ENCODE measurements at places on chromosomes 12 and 14.

- DNase-seq = no peak
These were observed 479 bp downstream of the KDM5A start for GRCh38 chr12:388541-389141.

- DNase-seq = no peak
These were observed 170.1 kb upstream of the FKBP4 start for GRCh38 chr12:2624543-2625288.

DNA sequence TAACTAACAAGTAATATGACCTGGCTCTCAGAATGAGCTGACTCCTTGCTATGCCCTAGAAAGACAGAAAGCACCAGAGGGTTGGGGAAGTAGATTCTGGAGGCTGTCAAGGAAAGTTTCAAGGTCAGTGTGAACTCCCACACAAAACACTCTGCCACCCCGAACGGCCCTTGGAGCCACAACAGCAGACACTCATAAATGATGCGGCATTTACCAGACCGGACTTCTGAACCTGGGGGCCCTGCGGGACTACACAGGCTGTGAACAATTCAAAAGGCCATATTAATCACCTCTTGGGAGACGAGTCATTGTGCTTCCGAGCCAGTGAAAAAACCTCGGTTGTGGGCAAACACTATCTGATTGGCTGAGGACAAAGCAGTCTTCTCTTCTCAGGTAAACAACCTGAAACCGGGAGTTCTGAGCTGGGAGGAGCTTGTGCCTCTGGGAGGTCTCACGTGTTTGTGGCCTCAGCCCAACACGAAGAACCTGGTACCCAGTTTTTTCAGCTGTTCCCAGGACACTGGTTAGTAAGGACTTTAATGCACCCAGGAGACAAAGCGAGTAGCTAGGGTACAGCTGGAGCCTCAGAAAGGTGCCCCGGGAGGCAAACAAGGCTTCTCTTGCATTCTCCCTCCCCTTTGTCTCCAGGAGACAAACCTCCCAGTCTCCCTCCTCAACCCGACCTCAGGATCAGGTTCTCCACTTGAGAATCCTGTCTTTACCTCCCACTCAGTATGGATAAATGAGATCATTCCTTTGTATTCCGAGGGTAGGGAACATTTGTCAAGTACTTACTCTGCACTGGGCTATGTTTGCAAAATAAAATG is 35.3 kb downstream of the VWF start:
- DNase-seq = no peak

GRCh38 chr12:123139926-123140675 is 10.8 kb downstream of the PITPNM2 start:
- DNase-seq = no peak

- DNase-seq = no peak
These were observed 6.1 kb upstream of the ANO6 start for GRCh38 chr12:45209784-45210183.

GRCh38 chr12:88994971-88995370 is 357.3 kb downstream of the DUSP6 start:
- DNase-seq = no peak

DNA sequence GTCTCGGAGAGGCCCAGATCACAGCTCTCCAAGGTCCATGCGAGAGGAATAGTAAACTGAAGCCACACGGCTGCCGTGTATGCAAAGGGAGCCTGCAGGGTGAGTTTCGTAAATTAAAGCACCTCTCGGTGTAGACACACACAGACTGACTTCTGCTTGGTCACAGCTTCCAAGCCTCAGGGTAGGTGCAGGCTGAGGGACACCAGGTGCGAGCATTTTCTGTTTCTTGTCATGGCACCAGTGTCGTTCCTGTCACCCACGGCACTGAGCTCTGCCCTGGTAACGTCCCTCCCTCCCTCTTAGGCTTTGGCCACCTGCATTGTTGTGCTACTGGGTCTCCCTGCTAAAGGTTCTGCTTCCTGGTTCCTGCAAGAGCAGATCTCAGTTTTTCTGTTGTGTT is 76.2 kb upstream of the DYNC1H1 start:
- DNase-seq = no peak

GRCh38 chr12:68536885-68537485 is 73.7 kb upstream of the RAP1B start:
- DNase-seq = no peak

- DNase-seq = no peak
These were observed 759.1 kb downstream of the GALC start for GRCh38 chr14:87233806-87234384.

GRCh38 chr12:50520416-50521207 is 15.8 kb downstream of the DIP2B start:
- DNase-seq = no peak

- no peak for DNase-seq
These were observed 942 bp downstream of the ATF7IP start for GRCh38 chr12:14366209-14367039.

GRCh38 chr14:59939828-59940227 is 19.9 kb downstream of the LRRC9 start:
- no peak for DNase-seq

DNA sequence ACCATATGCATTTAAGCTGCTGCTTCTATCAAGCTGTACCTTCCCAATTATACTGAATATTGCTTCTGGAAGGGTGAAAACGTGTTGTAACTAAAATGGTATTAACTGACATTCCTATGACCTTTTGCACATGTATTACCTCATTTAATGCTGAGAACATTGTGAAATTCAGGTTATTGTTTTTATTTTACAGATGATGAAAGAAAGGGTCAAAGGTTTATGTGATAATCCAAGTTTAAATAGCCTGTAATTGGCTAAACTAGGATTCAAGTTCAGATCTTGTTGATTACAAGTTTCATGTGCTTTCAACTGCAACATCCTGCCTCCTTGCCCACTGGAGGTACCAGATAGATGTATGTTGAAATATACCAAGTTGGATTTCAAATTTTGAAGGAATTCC is 433.3 kb upstream of the PRICKLE1 start:
- DNase-seq = no peak

Measured in NCI-H1694 treated with DMSO at 0.1 percent for 48 hours (cell line).